ENCODE measurements at places on chromosomes 7 and 10.

DNA sequence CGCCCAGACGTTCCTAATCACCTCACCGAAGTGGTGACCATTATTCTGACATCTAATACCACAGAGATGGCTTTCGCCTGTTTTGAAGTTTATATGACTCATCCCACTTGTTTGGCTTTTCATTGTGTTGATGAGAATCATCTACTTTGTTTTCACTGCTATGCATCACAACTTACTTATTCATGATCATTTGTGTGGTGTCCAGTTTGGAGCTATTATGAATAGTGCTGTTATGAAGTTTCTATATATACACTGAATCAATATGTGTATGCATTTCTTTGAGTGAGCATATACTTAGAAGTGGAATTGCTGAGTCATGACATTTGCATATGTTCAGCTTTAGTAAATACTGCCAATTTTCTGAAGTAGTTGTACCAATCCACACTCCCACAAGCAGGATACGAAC lies 38.6 kb upstream of the TNKS2 start:
- no peak for DNase-seq

DNA sequence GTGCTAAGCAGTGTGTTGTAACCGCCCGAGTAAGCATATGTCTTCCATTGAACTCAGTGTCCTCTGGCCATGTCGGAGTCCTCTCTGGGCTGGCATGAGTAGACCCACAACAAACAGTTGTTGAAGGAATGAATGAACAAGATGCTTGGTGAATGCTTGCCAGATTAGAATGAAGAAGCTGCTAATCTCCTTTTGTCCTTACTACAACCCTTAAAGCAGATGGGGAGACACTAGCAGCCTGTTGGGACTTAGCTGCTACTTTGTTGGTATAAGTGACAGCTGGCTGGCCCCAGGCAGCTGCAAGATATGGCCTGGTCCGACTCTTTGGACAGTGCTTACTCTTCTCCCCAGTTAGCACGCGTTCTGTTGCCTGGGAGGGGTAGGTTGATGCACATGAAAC lies 370.1 kb downstream of the RPS24 start:
- DNase-seq: no peak

DNA sequence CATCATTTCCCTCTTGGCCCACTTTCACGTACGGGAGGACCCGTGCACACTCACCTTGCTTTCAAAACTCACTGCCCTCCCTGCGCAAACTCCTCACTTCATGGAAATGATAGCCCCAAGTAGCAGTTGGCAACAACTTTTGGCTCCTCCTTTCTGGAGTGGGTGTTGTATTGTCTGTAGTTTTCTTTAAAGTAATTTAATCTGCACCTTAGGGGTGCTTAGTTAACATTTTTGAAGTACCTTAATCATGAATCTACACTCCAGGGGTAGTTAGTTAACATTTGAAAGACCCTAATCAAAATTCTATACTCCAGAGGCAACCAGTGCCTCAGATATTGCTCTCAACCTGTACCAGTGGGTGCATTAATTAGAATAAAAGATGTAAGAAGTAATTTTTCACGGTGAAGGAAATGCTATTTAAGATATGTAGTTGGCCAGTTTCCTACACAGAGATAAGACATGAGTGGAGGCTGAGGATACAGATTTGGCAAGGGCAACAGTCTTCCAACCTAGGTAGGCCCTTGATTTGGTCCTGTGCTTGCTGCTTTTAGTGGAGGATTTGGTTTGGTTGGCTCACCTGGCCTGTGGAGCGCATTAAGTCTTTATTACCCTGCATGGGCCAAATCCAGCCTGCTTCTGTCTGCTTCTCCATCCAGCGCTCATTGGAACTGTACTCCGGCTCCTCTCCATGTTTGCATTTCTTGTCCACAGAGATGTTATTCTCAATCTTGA lies 93.0 kb downstream of the EXOC4 start:
- DNase-seq: no peak

DNA sequence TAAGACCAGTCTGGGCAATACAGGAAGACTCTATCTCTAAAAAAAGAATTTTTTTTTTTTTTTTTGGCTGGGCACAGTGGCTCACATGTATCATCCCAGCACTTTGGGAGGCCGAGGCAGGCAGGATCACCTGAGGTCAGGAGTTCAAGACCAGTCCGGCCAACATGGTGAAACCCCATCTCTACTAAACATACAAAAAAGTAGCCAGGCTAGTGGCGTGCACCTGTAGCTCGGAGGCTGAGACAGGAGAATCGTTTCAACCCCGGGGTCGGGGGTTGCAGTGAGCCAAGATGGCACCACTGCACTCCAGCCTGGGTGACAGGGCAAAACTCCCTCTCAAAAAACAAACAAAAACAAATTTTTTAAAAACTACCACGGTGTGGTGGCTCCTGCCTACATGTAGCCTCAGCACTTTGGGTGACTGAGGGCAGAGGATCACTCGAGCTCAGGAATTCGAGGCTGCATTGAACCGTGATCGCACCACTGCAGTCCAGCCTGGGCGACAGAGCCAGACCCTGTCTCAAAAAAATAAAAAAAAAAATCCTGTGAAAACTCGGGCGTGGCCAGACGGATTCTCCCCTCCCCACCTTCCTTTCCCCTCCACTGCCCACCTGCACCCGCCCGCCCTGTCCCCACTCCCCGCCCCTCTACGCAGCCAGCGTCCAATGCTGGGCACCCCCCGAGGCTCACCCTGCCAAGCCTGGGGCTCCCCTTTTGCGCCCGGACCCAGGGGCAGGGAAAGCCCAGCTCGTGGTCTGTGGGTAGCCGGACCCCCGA lies 745 bp upstream of the ORAI2 start:
- peak; percentile 39 for DNase-seq

- peak; percentile 93 for DNase-seq
Measured at GRCh38 chr10:67788028-67788886, 49.7 kb downstream of the DNAJC12 start.

All from stimulated activated CD8-positive, alpha-beta memory T cell treated with anti-CD3 and anti-CD28 coated beads, Interleukin-4, amount 100 ng/mL, for 48 hours (primary cell).